RPMI7951 (cell line): ENCODE measurements at places on chromosomes 7 and 10. TPM values are rescaled to one million over a fixed set of nuclear protein-coding genes. Genes with fewer than 3 reads are reported as not detected.

CPA4 gene
- total RNA-seq = 16.8 and 17.9 TPM in 2 replicates

SYPL1 gene
- total RNA-seq = 63.7 and 80.3 TPM in 2 replicates

HIPK2 gene
- 7.5 and 8.3 TPM in 2 replicates for total RNA-seq

- DNase-seq = no peak
These were observed 55.5 kb upstream of the PHF14 start for GRCh38 chr7:10918093-10918590.

- no peak for DNase-seq
These were observed 68.0 kb upstream of the PAX2 start for GRCh38 chr10:100677290-100677945.
